ENCODE measurements at places on chromosomes 13 and 19.
A peak's percentile ranks its signal among the peaks of the same experiment; 100 is the strongest.

DNA sequence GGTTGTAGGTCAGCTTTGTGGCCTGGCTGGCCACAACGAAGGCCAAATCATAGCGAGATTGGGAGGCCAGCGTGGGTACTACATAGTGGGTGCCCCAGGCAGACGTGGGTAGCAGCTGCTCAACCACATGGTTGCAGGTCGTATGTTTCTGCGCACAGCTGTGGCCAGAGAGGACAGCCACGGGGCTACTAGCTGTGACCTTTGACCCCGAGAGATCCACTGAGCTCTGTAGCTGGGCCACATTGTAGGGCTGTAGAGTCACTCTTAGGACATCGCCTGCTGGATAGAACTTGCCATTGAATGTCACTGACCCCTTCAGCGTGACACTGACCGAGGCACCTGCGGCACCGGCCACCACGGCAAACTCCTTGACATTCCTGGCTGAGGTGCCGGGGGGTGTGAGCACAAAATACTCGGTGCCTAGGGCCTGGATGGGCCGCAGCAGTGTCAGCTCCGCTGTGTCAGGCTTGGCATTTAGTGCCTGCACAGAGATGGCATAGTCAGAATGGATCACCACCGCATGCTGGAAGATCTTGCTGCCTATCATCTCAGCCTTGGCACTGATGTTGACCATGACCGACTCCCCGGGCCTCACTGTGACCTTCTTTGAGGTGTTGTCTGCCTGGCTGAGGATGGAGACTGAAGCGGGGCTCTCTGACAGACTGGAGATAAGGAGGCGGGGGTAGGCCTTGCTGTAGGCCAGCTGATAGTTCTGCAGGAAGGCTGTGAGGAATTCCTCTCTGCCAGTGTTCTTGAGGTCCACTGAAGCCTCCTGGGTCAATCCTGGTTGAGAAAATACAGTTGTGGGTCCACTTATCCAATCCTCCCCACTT lies 6.7 kb downstream of the FCGBP start:
- H3K4me3 ChIP-seq: no peak overlapping the region
- H3K4me1 ChIP-seq: peaks cover 27% of the 10 kb centered on the region
- peaks cover 1% of the 10 kb centered on the region for H3K36me3 ChIP-seq

DNA sequence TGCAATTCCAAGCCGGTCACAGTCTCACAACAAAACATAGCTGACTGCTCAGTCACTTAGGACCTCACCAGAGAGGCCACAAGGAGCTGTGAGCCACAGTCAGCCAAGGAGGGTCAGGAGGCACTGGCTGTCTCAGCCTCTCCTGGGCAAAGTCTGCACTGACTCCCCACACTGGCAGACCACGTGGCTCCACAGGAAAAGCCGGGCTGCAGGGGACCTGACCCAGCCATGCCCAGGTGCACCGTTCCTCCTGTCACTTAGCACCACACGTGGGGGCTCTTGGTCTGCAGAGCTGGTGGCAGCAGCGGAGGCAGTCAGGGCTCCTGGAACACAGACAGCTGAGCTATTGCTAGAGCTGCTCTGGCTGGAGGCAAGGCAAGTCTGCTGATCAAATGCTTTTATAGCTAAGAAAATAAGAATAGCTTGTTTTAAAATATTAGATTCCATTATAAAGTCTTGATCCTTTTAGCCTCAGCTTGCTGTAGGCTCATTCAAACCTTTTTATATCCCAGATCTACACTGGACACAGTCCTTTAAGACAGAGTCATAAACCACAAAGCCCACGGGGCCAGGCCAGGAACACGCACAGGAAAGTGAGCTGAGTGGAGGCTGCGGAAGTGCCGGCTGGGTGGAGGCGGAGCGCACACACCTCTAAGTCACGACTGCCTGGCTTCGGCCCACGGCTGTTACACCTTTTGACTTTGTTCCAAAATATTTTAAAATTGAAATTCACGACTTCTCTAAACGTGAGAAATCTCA lies 744.1 kb downstream of the UQCRFS1 start:
- H3K4me1 ChIP-seq: peaks cover 14% of the 10 kb centered on the region
- peak; percentile 26 for DNase-seq
- no peak overlapping the region for H3K4me3 ChIP-seq
- no peak overlapping the region for H3K27ac ChIP-seq
- H3K27me3 ChIP-seq: peaks cover 6% of the 10 kb centered on the region

- H3K27ac ChIP-seq: no peak overlapping the region
- no peak for DNase-seq
- H3K4me3 ChIP-seq: no peak overlapping the region
- H3K27me3 ChIP-seq: no peaks in the 10 kb centered on the region
- H3K36me3 ChIP-seq: no peaks in the 10 kb centered on the region
- H3K4me1 ChIP-seq: no peaks in the 10 kb centered on the region
These were observed 667.1 kb downstream of the PCDH9 start for GRCh38 chr13:66563076-66563475.

- no peaks in the 10 kb centered on the region for H3K36me3 ChIP-seq
- H3K4me1 ChIP-seq: peaks cover 46% of the 10 kb centered on the region
- peak; percentile 82 for DNase-seq
- H3K4me3 ChIP-seq: peak overlapping the region; percentile 68
- peaks cover 35% of the 10 kb centered on the region for H3K27me3 ChIP-seq
These were observed 5.3 kb downstream of the PRR36 start for GRCh38 chr19:7868671-7869452.

Data from activated naive CD4-positive, alpha-beta T cell treated with anti-CD3 and anti-CD28 coated beads for 36 hours (primary cell).